ENCODE measurements at places on chromosomes 3 and 15.

- no peaks in the 10 kb centered on the region for H3K27me3 ChIP-seq
- no peak for DNase-seq
- H3K4me3 ChIP-seq, result no peak overlapping the region
- no peaks in the 10 kb centered on the region for H3K4me1 ChIP-seq
Observed at GRCh38 chr3:12312010-12312409, 23.1 kb downstream of the PPARG start.

GRCh38 chr15:29403772-29404171 lies 134.2 kb upstream of the NSMCE3 start:
- H3K27ac ChIP-seq, result no peak overlapping the region
- no peak overlapping the region for H3K4me3 ChIP-seq
- DNase-seq, result no peak
- H3K27me3 ChIP-seq, result no peaks in the 10 kb centered on the region
- no peaks in the 10 kb centered on the region for H3K4me1 ChIP-seq

DNA sequence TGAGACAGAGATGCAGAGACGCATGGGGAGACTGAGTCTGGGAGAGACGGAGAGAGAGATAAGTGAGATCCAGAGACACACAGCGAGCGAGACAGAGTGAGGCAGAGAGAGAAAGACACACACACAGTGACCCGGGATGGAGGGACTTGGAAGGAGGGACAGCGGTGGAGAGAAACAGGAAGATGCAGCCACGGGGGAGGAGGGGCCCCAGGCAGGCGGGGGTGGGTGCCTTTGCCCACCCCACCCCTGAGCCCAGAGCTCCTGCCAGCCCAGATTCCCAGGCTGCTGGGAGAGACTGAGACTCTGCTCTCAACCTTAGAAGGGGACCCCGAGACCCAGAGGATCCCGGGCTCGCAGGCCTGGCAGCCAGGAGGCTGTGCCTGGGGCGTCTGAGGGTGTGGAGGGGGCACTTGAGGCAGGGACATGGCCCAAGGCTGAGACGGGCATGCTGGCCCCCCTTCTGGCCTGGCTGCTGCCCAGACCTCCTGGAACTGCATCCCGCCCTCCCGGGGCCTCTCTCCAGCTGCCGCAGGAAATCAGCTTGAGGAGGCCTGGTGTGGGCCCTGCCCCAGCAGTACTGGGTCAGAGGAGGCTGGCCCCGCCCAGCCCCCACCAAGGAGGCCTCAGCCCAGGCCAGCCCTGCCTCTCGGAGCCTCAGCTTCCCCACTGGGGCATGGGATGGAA lies 18.1 kb downstream of the H1-8 start:
- no peak overlapping the region for H3K27ac ChIP-seq
- no peaks in the 10 kb centered on the region for H3K27me3 ChIP-seq
- no peaks in the 10 kb centered on the region for H3K36me3 ChIP-seq
- no peak overlapping the region for H3K4me3 ChIP-seq
- no peak for DNase-seq

DNA sequence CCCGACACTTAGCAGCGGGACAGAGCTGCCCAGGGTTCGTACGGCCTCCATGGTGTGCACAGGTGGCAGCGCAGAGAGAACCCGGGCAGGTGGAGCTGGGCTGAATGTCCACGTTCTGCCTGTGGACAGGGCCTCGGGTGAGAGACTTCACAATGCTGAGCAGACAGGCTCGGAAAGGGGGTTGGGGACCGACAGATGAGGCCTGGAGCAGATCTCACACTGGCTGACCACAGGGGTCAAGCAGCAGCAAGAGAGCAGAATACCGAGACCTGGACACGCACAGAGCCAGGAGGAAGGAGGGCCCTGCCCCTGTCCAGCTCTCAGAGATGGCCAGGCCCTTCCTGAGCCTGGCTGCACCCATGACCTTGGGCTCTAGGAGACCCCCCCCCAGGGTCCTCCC lies 83.0 kb downstream of the VGLL4 start:
- H3K27me3 ChIP-seq, result no peaks in the 10 kb centered on the region
- H3K4me3 ChIP-seq, result no peak overlapping the region
- H3K36me3 ChIP-seq, result peaks cover 4% of the 10 kb centered on the region
- DNase-seq, result no peak
- H3K4me1 ChIP-seq, result no peaks in the 10 kb centered on the region

- no peaks in the 10 kb centered on the region for H3K4me1 ChIP-seq
- H3K27me3 ChIP-seq, result no peaks in the 10 kb centered on the region
- no peak overlapping the region for H3K4me3 ChIP-seq
- H3K27ac ChIP-seq, result no peak overlapping the region
Observed at GRCh38 chr3:13507247-13507569, 27.1 kb downstream of the HDAC11 start.

GRCh38 chr15:41836073-41836472 lies 2.6 kb upstream of the PLA2G4B start:
- H3K36me3 ChIP-seq, result peaks cover 10% of the 10 kb centered on the region
- no peaks in the 10 kb centered on the region for H3K27me3 ChIP-seq
- DNase-seq, result no peak
- peaks cover 27% of the 10 kb centered on the region for H3K4me1 ChIP-seq
- H3K27ac ChIP-seq, result no peak overlapping the region

Measured in CD8-positive, alpha-beta memory T cell (primary cell).